ENCODE measurements at places on chromosomes 4 and X.

DNA sequence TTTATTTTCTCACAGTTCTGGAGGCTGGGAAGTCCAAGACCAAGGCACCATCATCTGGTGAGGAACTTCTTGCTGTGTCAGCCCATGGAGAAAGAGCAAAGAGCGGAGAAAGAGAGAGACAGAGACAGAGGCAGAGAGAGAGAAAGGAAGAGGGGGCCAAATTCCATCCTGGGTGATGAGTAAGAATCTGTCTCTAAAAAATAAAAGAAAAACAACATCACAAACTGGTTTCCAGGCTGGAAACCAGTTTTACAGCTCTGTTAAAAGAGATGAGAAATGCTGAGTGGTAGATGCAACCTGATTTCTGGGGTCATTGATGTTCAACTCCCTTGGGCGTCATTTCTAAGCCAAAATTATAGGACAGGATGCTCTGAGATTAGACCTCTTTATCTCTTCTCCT lies 72.9 kb downstream of the SHOX start:
- DNase-seq: no peak

- no peak for DNase-seq
Measured at GRCh38 chr4:128528793-128529553, 241.4 kb upstream of the PGRMC2 start.

- DNase-seq: no peak
Measured at GRCh38 chr4:8780086-8780485, 91.6 kb downstream of the HMX1 start.

GRCh38 chrX:123797543-123798447 lies 62.1 kb upstream of the XIAP start:
- DNase-seq: no peak

- DNase-seq: no peak
Measured at GRCh38 chr4:140757232-140757630, 1.0 kb upstream of the TBC1D9 start.

- no peak for DNase-seq
Measured at GRCh38 chr4:87011340-87012034, 76.7 kb downstream of the AFF1 start.

DNA sequence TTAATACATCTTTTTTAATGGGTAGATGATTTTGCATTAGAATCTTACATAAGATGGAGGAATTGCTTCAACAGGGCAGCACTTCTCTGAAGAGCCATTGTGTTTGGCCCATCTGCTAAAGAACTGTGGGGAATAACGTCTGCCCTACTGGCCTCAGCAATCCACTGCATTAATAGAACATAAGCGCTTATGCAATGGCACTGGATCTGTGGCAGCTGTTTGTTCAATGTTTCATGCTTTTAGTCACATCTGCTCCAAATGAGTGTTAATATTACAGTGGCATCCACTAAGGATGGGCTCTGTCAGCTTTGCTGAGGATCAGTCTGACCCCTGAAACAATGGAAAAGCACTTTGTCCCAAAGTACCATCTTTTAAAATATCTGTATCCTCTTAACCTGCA lies 279.0 kb upstream of the GK2 start:
- no peak for DNase-seq

GRCh38 chrX:70398899-70399298 lies 24.2 kb upstream of the GDPD2 start:
- DNase-seq: no peak

- no peak for DNase-seq
Measured at GRCh38 chrX:40755291-40756249, 20.2 kb upstream of the MED14 start.

DNA sequence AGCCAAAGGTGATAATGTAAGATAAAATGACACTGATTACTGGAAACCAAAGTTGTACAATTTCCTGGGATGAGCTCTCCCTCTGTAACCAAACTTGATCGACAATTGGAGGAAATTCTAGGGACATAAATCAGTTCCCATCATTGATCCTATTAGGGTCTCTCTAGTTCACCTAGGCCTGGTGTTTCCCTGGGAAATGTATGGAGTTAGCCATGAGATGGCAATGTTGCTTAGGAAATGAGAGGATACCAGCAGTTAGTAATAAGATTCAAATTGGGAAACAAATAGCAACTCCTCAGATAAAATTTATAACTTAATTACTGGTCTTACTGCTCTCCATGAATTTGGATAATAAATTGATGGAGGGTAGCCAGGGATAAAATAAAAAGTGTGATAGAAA lies 52.2 kb downstream of the SPATA18 start:
- DNase-seq: no peak

DNA sequence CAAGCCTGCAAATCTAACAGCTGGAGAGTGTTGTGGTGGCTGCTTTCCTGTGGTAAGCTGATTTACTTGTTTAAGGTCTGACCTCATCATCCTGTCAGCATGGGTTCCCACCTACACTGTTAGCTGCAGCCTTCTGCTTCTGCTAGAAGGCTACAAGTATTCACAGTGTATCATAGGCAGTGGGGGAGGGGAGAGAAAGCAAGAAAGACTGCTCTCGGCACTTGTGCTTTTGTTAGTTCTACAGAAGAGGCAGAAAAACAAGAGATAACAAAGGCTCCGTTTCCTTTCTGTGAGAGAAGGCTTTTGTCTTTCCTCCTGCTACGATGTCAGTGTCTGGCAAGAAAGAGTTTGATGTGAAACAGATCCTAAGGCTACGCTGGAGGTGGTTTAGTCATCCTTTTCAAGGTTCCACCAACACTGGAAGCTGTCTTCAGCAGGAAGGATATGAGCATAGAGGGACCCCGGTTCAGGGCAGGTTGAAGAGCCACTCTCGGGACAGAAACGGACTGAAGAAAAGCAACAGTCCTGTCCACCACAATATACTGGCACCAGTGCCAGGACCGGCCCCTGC lies at the start of gene KLHL4:
TSS of gene KLHL4 (plus strand) at position 232 of the 571 bp plus-strand sequence. CDS start at position 324, 92 bp downstream.
- DNase-seq: no peak

DNA sequence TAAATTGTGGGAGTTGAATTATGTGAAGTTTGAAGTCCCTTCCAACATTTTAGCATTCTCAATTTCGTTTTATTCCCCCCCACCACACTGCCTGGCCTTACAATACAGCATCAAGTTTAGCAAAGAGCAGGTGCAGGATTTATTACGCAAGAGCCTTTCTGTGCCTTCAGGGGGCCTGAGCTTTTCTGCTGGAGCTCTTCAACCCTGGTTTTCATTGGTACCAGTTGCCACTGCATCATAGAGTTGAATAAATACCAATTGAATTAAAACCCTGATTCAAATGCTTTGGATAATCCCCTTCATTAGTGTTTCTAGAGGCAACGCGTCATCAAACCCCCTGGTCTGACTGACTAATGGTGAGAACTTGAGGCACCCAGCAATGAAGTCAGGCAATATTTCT lies 43.6 kb upstream of the KIT start:
- DNase-seq: no peak

DNA sequence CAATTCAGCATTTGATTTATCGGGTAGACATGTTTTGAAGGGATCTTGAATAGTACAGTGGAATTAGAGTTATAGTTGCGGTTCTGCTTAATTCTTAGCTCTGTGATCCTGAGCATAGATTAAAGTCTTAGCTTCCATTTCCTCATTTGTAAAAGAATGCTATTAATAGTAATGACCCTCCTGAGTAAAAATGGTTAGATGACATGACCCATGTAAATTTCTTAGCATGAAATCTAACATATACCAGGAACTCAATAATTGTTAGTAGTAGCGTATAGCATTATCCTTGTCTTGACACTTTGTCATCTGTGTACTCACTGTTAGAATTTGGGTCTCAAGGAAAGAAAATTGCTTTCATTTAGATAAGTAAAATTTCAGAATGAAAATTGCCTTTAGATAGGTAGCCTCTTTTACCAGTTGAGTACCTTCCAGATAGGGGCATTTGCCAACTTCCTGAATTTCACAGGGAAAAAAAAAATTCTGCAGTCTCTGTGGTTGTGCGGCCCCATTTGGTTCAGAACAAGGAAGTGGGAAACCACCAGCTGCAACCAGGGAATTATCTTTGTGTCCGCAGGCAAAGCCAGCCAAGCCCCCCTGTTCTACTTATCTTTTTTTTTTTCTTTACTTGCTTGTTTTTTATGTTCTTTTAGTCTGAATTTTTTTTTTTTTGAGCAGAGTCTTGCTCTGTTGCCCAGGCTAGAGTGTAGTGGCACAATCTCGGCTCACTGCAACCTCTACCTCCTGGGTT lies 86.9 kb downstream of the TMEM164 start:
- peak; percentile 75 for DNase-seq

- DNase-seq: no peak
Measured at GRCh38 chr4:114839986-114840385, 241.4 kb downstream of the UGT8 start.

- no peak for DNase-seq
Measured at GRCh38 chrX:109936114-109936513, 66.8 kb upstream of the TMEM164 start.
